ENCODE measurements at places on chromosomes 6 and 20.

- DNase-seq = no peak
These were observed 155.5 kb upstream of the SLC24A3 start for GRCh38 chr20:19056909-19057308.

DNA sequence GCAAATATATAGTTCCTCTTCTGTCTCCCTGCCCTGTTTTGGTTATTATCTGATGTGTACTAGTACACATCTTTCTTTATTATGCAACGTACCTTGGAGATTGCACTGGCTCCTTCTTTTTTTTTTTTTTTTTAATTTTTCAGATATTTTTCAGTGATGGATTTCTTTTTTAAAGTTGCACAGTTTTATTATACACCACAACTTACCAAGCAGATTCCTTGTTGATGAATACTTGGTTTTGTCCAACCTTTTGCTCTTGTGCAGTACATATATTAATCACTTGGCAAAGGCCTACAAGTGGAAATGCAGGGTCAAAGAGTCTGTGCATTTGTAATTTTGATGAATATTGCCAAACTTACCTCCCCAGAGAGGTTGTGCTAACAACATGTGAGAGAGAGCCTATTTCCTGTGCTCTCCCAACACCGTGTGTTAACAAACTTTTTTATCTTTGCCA lies 50.1 kb upstream of the RNF24 start:
- DNase-seq = no peak

GRCh38 chr6:161082215-161082614 lies 90.6 kb downstream of the MAP3K4 start:
- no peak for DNase-seq

- no peak for DNase-seq
These were observed 28.3 kb upstream of the PDYN start for GRCh38 chr20:2022163-2022562.

DNA sequence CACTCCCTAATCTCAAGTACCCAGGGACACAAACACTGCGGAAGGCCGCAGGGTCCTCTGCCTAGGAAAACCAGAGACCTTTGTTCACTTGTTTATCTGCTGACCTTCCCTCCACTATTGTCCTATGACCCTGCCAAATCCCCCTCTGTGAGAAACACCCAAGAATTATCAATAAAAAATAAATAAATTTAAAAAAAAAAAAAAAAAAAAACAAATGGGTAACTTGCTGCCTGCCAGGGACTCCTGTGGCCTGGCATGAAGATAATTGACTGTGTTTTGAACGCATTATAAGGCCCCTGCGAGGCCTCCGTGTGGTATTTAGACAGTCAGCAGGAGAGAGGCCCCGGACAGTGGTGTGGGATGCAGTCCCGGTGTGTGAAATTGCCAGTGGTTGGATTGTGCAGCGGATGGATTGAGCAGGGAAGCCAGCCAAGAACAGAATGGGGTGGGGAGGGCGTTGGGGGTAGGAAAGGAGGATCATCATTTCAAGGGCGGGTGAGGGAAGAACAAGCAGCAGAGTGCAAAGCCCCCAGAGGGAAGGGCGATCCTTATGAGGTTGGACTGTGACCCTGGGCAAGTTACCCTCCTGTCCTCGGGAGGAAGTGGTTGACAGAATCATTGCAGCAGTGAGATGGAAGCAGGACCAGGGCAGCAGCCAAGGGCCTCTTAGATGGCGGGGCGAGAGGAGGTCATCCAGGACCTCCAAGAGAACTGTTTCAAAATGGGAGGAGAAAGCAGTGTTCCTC lies 43.3 kb downstream of the PPARD start:
- DNase-seq = no peak

- DNase-seq = no peak
These were observed 50.6 kb downstream of the RCAN2 start for GRCh38 chr6:46440641-46441040.

GRCh38 chr20:44644667-44645131 lies 6.8 kb downstream of the ADA start:
- DNase-seq = no peak

DNA sequence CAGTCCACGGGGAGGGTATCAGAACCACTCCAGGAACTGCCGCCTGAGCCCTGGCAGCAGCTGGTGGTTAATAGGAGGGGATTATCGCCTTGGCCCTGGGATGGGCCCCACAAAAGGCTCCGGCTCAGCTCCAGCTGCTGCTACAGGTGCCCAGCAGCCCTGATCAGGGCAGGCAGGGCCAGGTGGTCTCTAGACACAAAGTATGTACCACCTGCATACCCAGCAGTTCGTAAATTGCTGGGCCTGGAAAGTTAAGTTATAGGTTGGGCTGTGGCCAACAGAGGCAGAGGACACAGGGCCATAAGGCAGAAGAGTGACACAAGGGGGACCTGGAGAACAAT lies 35.1 kb downstream of the RRBP1 start:
- no peak for DNase-seq

- DNase-seq = no peak
These were observed 123.2 kb downstream of the TFAP2C start for GRCh38 chr20:56752274-56752673.

DNA sequence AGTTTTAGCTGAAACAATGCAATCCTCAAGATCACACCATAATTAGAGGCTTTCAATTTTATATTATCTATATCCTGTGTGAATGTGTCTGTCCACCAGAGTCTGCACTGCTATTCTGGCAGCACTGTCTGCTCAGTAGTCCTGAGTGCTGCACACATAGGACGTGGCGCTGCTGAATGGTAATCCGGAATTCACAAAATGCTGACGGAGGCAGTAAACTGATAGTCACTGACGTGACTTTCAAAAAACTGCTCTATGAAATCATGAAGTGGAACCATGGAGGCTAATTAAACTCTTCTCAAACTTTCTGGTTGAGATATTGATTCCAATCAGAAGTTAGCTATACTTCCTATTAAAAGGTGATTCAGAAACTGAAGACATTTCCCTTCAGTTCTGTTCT lies 190.8 kb upstream of the NOX3 start:
- no peak for DNase-seq

GRCh38 chr6:122953766-122954165 lies 42.3 kb upstream of the CLVS2 start:
- no peak for DNase-seq

DNA sequence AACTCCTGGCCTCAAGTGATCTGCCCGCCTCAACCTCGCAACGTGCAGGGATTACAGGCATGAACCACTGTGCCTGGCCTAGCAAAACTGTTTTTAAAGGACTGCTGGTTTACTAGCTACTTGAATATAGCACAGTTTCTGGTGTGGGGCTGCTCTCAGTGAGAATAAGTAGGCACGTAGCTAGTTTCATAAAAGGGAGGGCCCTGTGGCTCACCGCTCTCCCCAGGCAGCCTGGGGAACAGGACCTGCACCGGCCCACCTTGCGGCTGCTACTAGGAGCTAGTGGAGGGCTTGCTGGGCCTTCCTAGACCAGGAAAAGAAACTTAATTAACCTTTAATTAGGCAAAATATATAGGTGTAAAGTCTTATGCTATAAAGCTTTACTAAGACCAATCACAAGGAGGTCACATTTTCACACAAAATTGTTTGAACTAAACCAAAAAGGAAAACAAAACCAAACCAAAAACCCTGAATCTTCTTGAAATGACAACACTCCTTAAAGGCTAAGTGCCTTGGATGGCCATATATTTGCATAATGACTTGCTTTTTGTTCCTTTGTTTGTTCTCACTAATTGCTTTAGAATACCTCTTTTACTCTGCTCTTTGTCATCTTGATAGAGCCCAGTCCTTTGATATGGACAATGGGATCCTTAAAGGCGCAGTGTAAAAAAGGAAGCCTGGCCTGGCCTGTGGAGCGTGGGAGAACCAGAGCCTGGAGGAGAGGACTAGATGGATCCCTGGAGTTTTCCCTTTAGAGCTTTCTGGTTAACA lies 69.5 kb upstream of the SAMD5 start:
- no peak for DNase-seq

GRCh38 chr6:42347456-42347855 lies 104.3 kb downstream of the TRERF1 start:
- DNase-seq = no peak

DNA sequence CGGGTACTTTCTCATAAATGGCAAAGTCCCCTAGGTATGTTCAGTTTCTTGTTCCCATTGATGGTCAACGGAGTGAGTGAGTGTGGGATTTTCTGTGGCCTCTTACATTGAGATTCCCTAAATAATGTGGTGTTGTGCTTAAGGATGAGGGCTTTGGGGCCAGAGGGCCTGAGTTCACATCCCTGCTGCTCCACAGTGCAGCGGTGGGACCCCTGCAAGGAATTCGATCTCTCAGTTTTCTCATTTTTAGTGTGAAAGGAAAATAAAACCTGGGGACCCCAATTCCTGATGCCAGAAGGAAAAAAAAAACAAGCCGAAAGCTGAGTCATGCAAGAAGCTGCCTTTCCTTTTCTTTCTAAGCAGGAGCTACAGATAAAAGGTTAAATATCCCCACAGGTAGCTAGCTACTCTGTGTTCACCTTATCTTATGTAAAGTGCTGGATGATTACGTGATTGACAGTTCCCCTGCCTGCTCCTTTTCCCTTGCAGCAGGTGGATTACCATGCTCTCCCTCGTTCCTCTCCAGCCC lies 120.2 kb upstream of the CLDN20 start:
- no peak for DNase-seq

- no peak for DNase-seq
These were observed 153.2 kb upstream of the TOP1 start for GRCh38 chr20:40875116-40876085.

DNA sequence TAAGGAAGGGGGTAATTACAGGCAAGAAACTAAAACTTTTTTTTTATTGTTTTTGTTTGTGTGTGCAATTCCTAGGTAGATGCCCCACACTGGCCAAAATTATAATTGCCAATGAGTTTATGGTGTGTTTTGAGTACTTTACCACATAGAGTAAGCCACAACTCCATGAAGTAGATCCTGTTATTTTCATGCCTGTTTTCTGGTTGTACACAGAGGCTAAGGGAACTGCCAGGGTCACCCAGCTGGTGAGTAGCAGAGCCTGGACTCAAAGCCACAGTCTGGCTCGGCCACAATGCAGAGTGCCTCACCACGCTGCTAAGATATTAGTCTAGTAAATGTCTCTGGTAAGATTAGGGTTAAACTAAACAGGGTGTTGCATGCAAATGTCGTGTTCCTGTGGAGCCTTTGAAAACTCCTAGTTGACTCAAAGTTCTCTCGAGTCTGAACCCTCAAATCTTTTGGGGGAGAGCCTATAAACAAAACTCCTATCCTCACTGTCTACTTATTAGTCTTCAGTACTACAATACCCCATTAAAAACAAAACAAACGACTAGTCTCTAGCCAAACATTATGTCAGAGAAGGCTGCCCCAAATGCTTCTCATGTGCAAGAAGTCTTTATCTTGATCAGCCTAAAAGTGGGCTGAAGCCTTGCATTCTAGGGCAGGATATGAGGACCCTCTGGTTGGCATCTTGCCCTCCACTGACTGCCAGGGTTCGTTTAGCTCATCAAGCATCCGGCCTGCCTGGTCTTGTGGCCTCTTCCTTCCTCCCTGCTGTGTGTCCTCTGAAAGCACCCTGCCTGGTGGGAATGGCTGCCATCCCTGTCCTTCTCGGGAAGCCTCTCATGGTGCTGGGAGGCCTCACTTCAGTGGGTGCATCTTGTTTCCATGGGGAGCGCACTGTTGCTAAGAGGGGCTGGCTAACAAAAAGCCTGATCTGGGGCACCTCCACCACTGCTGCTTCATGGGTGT lies 4.2 kb downstream of the DUSP22 start:
- DNase-seq = no peak

DNA sequence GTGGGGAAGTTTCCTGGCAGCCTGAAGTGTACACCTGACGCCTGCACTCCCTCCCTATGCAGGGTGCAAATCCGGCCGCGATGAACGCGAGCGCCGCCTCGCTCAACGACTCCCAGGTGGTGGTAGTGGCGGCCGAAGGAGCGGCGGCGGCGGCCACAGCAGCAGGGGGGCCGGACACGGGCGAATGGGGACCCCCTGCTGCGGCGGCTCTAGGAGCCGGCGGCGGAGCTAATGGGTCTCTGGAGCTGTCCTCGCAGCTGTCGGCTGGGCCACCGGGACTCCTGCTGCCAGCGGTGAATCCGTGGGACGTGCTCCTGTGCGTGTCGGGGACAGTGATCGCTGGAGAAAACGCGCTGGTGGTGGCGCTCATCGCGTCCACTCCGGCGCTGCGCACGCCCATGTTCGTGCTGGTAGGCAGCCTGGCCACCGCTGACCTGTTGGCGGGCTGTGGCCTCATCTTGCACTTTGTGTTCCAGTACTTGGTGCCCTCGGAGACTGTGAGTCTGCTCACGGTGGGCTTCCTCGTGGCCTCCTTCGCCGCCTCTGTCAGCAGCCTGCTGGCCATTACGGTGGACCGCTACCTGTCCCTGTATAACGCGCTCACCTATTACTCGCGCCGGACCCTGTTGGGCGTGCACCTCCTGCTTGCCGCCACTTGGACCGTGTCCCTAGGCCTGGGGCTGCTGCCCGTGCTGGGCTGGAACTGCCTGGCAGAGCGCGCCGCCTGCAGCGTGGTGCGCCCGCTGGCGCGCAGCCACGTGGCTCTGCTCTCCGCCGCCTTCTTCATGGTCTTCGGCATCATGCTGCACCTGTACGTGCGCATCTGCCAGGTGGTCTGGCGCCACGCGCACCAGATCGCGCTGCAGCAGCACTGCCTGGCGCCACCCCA lies 1.2 kb downstream of the GPR6 start:
- peak; percentile 18 for DNase-seq

- DNase-seq = no peak
These were observed 38.5 kb downstream of the EPB41L2 start for GRCh38 chr6:131024565-131024964.

DNA sequence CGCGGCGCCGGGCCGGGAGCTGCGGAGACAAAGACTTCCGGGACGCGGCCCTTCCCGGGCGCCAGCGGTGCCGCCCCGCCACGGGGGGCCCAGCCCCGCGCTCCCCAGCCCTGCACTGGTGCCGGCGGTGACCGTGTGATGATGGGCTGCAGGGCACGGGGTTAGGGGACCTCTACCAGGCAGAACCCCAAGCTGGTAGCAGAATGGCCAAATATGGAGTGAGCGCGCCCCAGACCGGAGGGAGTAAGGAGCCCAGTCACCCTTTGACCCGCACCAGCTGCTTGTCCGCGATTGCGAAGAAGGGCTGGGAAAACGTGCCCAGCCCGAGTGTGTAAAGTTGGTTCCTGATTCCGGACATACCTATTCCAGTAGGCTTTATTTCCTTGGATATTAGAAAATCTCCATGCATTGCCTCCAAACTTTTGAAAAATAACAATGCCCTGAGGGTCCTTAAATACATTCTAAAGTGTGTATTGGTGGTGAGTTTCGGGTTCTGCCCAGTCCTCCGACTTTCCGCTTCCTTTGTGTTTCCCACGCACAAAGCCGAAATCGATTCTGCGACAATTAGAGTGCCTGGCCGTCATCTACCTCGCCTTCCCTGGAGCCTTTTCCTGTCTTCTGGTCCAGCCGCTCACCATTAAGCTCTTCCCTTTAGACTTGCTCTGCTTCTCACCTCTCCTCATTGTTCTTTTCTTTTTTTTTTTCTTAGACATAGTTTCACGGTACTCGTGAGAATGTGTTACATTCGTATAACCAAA lies 1.1 kb downstream of the ABRACL start:
- peak; percentile 11 for DNase-seq
